ENCODE measurements at places on chromosomes 16 and 17.

GRCh38 chr17:31825961-31826691 lies 32.9 kb downstream of the COPRS start:
- DNase-seq, result no peak

DNA sequence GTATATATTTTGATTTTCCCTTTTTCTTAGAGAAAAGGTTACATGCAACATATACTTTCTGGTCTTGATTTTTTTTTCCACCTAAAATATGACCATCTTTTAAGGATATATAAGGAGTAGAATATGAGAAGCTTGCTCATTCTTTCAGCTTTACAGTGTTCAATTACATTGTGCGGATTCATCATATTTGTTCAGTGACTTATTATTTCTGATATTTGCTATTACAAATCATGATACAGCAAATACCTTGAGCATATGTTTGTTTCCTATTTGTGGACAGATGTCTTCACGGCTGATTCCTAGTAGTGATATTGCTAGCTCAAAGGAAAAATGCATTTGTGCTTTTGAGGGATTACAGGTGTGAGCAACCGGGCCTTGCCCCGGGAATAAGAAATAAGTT lies 18.1 kb downstream of the KATNIP start:
- no peak for DNase-seq

- DNase-seq, result no peak
These were observed 94.3 kb downstream of the ADCY9 start for GRCh38 chr16:4021916-4022315.

DNA sequence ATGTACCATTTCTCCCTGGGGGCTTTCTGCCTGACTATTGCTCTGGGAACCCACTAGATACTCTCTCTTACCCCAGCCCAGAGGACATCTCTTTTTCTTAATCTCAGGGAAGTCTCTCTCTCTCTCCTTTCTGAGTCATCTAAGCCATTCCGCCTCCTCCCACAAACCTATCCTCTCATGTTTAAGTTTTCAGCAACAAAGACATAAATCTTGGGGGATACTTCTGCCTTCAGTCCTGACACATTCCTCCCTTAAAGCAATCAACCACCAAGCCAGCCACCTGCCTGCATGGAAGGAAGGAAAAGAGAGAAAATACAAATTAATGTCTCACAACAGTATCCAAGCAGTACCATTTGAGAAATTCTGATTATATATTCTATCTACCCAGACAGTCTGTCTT lies 128.8 kb downstream of the HS3ST2 start:
- DNase-seq, result no peak

DNA sequence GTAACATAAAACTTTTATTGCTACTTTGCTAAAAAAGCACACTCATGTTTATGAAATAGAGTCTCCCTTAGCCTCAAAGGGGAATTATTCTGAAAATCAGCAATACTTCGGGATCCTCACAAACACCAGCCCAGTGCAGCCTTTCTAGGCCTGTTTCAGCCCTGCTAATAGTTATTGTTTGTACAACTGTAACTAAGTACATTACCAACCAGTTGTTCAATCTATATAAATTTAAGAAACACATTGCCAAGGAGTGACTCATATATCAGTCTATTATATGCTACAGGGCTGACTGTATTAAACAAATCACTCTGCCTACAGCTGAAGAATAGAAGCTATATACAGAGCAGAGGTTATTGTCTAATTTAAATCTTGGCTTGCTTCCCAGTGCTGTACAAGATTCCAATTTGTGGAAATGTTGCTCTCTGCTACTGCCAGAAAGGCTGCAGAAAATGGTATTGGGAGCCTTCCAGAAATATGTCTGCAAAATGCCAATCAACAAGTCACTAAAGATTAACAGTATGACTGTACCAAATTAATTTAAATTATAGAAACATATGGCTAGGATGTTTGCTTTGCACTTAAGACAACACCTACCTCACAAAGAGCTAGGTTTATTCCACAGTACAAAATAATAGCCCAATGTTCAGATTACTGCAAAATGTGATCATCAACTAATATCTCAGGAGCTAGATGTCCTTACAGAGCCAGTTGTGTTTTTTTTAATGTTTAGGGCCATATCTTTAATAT lies 49.7 kb downstream of the TOX3 start:
- no peak for DNase-seq

DNA sequence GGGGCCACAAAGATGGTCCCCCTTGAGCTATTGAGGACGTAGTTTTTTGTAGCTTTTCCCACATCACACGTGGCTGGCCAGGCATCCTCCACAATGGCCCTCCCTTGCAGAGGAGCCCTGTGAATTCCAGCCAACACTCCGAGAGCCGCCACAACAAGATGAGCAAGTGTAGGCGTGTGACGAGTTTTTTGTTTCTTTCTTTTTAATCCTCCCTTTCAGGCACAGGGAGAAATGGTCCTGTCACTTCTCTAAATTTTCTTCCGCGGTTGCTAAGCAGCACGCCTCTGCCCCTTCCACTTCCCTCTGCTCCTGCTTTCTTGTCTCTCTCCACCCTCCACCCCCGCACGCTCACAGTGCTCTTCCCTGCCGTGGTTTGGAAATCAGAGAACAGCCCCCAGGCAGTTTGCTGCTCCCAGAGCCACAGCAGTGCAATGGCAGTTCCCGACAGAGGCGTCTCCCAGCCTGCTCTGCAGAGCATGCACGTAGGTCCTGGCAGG lies 68.0 kb upstream of the MRTFB start:
- peak; percentile 65 for DNase-seq

DNA sequence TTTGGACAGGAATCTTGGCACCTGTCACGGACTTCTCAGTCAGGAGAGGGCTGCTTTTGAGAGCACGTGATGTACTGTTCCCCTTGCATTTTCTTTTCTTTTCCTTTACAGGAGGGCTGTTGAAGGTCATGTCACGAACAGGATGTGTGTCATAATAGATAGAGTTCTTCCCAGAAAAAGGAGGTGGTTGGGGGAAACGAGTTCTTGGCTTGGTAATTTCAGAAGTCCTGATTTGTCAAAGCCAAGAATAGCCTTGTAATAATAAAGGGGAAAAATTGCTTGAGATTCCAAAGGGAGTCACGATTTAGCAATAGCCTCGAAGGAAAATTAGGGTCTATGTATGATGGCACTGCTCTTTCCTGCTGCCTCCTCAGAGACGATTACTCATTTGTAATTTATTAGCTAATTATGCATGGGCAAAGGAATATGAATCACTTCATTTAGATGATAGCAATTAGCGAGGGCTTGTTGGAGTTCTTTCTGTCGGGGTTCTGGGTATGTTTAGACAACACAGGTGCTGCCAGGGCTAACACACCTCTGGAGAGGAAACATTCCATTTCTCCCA lies 277.7 kb upstream of the N4BP1 start:
- DNase-seq, result no peak

- DNase-seq, result peak; percentile 92
These were observed 192.4 kb upstream of the GSE1 start for GRCh38 chr16:85420501-85421337.
